Naive thymus-derived CD4-positive, alpha-beta T cell (primary cell): ENCODE measurements at places on chromosomes 6 and 20. TPM values are rescaled to one million over a fixed set of nuclear protein-coding genes. Genes with fewer than 3 reads are reported as not detected.

Gene SPATS1
- not detected for total RNA-seq

Gene TGM2
- total RNA-seq: 0.94 and 0.97 TPM in 2 replicates

Gene SOX4
- total RNA-seq: 1.4 TPM

- no peak for DNase-seq
These were observed 9.9 kb downstream of the SDCBP2 start for GRCh38 chr20:1319051-1319450.

GRCh38 chr6:127119102-127120022, 891 bp downstream of the RSPO3 start:
- DNase-seq: no peak

Gene SNRNP48
- 15.3 TPM for total RNA-seq

GRCh38 chr6:168091381-168092264, 12.6 kb upstream of the FRMD1 start:
- no peak for DNase-seq

DNA sequence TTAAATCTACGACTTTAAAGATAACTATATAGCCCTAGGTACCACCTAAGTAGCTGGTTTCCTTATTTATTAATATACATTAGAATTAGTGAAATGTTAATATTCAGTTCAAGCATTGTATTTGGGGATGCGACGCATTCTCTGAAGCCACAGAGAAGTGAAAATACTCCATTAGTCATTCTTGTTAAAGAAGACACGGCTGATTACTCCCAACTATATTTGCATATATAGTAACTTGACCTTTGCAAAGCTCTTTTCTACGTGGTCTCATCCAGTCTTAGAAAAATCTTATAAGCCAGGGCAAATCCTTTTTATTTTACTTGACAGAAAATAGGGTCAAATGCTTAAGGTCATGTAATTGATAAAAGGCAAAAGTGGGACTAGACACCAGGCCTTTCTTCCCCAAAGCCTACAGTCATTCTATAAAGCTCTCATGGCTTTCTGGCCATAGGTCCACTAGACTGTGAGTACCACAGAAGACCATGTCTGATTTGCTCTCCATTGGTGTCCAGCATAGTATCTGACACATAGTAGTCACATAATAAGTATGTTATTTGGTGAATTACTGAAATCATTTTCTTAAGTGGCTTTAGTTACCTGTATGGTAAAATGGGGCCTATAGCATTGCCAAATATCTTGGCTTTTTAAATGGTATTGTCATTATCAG, 11.3 kb downstream of the ZHX3 start:
- no peak for DNase-seq

- no peak for DNase-seq
These were observed at the start of gene RNF217 for GRCh38 chr6:124961777-124962638. Gene RNF217, plus strand, starts transcription at chr6:124962437. Its CDS starts 108 bp downstream, at chr6:124962545.

- DNase-seq: no peak
These were observed 211.8 kb downstream of the CDKAL1 start for GRCh38 chr6:20746024-20746423.
